ENCODE measurements at places on chromosomes 3 and 15. TPM values are rescaled to one million over a fixed set of nuclear protein-coding genes. Genes with fewer than 3 reads are reported as not detected.

- no peak overlapping the region for H3K4me3 ChIP-seq
- H3K36me3 ChIP-seq: no peaks in the 10 kb centered on the region
- H3K27me3 ChIP-seq: peaks cover 46% of the 10 kb centered on the region
- no peak overlapping the region for H3K27ac ChIP-seq
Observed at GRCh38 chr3:127143172-127143571, 49.8 kb upstream of the PRR23E start.

The ALG1L2 gene
- total RNA-seq: 2.2 TPM

DNA sequence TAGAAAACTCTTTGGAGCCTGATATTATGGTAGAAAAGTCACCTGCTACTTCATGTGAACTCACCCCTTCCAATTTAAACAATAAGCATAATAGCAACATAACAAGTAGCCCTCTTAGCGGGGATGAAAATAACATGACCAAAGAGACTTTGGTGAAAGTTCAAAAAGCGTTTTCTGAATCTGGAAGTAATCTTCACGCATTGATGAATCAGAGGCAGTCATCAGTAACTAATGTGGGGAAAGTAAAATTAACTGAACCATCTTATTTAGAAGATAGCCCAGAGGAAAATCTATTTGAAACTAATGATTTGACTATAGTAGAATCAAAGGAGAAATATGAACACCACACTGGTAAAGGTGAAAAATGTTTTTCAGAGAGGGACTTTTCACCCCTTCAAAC, 5.1 kb upstream of the SCG5 start:
- H3K27me3 ChIP-seq: no peaks in the 10 kb centered on the region
- H3K36me3 ChIP-seq: no peaks in the 10 kb centered on the region
- no peak overlapping the region for H3K4me3 ChIP-seq
- H3K4me1 ChIP-seq: no peaks in the 10 kb centered on the region
- DNase-seq: no peak

- no peaks in the 10 kb centered on the region for H3K36me3 ChIP-seq
- no peaks in the 10 kb centered on the region for H3K4me1 ChIP-seq
- H3K27ac ChIP-seq: no peak overlapping the region
- H3K4me3 ChIP-seq: no peak overlapping the region
- DNase-seq: no peak
- H3K27me3 ChIP-seq: no peaks in the 10 kb centered on the region
Observed at GRCh38 chr3:79922633-79923032, 154.8 kb upstream of the ROBO1 start.

- 0 out of 2 replicates have a peak, but pooled peaks cover 5% of the 10 kb centered on the region for H3K36me3 ChIP-seq
- H3K27ac ChIP-seq: no peak overlapping the region
- peaks cover 46% of the 10 kb centered on the region for H3K4me1 ChIP-seq
- no peaks in the 10 kb centered on the region for H3K27me3 ChIP-seq
Observed at GRCh38 chr3:107213044-107213669, 164.1 kb upstream of the CCDC54 start.
